Sciatic nerve (tissue), 2 donors: ENCODE measurements at places on chromosomes 5 and 9.

- no peak for DNase-seq
These were observed 199.1 kb upstream of the PCSK5 start for GRCh38 chr9:75691408-75691807.

DNA sequence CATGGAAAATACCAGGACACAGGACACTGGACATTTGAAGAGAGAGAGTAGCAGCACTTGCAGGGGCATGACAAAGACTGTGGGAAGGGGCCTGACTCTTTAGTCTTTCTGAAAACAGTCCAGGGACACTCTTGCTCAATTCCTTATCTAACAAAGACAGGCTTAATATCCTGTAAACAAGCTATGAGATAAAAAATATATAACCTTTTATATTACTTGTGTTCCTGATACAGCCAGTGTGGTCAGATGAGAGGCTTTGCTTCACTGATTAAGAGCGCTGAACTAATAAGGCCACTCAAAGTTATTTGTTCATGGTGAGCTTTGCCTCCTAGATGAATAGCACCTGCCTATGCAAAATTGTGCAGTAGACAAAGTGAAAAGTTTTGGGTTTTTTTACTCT is 518.7 kb downstream of the LRRC70 start:
- no peak for DNase-seq

DNA sequence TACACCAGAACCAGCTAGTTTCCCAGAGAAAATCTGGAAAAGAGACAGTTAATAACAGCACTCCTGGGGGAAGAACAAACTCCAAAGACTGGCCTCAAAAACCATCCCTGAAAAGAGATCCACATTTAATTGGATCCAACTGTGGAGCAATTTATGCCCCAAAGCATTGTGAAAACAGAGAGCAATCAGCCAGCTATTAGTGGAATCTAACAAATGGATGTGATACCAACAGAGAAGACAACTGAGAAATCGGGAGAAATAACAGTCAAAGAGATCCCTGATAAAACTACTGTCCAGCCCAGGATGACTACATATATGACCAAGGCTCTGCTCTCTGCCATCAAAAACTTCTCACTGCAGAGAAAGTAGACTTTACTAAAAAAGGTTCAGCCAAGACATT is 40.5 kb upstream of the TRIO start:
- DNase-seq = no peak

DNA sequence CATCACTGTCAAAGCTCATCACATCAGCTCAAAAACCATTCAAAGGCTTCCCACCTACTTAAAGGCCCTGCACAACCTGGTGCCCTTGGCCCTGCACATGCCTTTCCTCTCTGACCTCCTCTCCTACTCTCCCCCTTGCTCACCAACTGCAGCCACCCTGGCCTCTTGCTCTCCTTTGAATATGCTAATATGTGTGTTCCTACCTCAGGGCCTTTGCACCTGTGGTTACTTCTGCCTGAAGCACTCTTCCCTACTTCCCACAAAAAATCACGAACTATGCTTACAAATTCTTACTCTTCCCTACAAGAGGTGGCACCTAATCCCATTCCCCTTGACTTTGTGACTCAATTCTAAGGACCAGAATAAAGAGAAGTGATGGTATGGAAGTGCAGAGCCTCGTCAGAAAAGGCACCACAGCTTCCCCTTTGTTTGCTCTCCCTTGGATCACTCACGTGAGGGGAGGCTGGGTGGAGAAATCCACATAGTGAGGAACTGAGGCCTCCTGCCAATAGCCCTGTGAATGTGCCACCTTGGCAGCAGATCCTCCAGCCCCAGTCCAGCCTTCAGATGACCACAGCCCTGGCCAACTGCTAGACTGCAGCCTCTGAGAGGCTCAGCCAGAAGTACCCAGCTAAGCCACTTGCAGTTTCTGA is 3.2 kb upstream of the TMEM171 start:
- no peak for DNase-seq

GRCh38 chr5:153777681-153778581 is 260.8 kb downstream of the FAM114A2 start:
- DNase-seq = no peak

GRCh38 chr9:73437758-73438157 is 286.1 kb downstream of the ANXA1 start:
- DNase-seq = no peak

GRCh38 chr5:78562714-78563330 is 85.8 kb downstream of the LHFPL2 start:
- no peak for DNase-seq
